ENCODE measurements at places on chromosomes 16 and 17.

DNA sequence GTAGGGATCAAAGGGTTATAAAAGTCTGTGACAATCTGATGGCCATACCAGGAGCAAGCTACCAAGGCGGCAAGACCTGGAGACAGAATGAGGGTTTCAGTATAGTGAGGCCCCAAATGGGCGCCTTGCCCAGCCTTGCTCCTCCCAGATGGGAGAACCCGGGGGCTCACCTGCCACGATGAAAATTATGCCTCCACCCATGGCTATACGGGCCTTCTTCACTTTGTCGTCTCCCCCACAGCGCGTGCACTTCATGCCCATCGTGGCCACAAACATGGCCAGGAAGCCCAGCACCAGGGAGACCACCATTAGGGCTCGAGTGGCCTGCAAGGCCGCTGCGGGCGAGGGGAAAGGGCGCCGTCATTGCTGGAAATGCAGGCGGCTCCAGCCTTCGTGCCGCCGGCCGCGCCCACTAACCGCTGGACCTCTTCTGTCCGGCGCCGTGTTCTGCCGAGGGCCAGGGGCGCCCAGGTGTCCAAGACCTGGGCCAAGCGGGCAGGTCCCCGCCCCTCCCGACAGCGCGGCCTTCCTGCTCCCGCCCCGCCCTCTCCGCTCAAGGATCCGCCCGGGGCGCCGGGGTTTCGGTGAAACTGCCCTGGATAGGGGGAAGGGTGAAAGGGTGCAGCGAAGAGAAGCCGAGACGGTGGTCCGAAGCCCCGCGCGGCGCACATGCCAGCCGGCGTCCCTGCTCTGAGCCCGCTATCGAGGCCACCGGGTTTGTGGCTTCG, 1.5 kb downstream of the CLDN7 start:
- no peak for DNase-seq

GRCh38 chr17:50266384-50267073, 7.7 kb upstream of the TMEM92 start:
- DNase-seq: no peak

DNA sequence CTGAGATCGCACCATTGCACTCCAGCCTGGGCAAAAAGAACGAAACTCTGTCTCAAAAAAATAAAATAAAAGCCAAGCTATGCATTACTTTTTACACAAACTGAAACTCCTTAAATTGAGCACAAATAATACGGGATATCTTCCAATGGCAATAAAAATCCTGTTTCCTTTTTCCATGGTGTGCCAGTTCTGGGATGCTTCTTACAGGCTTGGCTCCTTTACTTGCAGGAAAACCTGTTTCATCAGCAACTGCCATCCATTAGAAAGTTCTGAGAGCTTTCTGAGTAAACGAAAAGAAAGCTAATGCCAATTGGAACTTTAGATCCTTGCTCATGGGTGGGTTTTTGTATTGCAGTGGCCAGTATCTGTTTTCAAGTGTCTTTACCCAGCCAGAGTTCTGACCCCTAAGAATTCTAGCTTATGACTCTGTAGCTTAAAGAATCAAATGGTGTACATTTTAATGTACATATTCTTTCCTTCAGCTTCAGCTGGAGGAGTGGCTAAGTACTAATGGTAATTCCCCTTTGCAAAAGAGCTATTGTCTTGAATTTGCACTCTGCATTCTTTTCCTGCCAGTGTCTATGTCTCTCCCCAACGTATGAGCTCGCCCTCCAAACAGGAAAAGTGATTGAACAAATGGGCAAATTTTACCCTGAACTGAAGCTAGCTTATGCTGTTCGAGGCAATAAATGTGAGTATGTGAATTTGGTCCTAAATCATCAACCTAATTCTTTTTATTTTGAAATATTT, 21.5 kb upstream of the DDX19A start:
- DNase-seq: no peak

DNA sequence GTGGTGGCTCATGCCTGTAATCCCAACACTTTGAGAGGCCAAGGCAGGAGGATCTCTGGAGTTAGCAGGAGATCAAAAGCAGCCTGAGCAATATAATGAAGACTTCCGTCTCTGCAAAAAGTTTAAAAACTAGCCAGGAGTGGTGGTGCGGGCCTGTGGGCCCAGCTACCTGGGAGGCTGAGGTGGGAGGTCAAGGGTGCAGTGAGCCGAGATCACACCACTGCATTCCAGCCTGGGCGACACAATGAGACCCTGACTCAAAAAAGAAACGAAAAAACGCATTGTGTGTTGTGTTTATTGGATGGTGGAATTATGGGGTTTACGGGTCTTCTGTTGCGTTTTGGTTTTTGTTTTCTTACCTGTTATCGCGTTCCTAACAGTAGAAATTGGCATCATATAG, 863 bp upstream of the DDX19A start:
- DNase-seq: no peak

DNA sequence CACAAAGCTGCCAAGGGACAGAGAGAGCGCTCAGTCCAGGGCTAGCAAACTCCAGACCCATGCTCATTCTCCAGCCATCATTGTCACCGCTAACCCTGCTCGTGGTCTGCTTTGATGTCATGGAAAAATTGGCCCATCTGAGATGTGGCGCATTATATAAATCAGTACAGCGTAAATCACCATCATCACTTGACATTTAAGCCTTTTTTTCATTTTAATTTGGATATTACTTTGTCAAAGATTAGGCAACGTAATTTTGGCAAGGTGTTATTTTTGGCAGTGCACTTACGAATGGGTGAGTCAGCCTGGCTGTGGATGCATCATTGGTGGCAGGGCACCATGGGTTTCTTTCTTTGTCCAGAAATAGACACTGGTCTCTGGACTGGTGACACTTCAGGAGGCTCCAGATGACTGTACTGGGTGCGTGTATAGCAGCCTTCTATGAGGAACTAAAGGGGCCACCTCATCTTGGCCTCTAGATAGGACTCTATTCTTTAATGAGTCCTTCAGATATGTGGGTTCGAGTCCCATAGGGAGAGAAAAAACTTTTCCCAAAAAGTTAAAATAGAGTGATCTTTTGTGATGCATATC, 166.3 kb downstream of the MSI2 start:
- no peak for DNase-seq

DNA sequence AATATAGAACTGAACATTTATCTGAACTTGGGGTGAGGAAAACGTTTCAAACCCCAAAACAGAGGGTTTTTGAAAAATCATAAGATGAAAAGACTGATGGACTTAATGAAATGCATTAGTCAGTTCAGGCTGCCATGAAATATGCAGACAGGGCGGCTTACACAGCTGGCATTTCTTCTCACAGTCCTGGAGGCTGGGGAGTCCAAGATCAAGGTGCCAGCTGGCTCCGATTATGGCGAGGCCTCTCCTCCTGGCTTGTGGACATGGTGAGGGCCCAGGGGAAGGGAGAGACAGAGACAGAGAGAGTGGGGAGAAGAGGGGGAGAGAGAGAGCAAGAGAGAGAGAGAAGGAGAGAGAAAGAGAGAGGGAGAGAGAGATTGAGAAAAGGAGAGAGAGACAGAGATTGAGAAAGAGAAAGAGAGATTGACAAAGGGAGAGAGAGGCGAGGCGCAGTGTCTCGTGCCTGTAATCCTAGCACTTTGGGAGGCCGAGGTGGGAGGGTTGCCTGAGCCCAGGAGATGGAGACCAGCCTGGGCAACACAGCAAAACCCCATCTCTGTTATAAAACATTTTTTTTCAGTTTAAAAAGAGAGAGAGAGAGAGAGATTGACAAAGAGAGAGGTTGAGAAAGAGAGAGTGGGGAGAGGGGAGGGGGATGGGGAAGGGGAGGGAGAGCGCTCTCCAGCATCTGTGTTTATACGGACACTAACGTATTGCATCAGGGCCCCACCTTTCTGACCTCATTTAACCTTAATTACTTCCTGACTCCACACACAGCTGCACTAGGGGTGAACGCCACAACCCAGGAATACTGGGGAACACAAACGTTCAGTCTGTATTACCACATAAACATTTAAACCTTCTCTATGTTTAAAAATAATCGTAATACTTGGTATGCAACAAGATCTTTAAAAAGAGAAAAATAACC, 24.6 kb upstream of the RPH3AL start:
- no peak for DNase-seq

DNA sequence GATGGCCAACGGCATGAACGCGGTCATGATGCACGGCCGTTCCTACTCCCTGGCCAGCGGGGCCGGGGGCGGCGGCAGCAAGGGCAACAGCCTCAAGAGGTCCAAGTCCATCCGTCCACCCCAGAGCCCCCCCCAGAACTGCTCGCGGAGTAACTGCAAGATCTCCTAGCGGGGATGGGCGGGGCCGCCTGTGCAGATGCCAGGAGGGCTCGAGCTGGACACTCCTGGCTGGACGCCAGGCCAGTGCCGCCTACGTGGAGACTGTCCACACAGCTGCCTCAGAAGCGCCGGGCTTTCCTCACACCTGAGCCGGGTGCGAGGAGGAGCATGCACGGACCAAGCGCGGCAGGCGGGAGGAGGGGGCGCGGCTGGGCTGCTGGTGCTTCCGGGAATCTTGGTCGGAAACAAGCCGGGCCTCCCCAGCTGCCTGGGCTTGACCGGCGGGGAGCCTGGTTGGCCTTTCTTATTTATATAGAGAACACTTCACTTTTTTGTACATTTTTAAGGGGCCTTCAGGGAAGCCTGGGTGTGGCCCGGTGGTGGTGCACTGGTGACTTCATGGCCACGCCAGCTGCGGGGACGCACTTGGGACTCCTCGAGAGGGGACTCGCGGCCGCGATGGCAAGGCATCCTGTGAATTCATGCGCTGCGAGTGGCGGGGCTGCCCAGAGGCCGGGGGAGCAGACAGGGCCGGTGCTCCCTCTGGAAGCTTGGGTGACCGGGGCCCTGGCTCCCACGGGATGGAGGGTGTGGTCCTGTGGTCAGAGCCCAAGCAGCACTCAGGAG, 3.1 kb upstream of the WFIKKN1 start:
- no peak for DNase-seq

GRCh38 chr17:47742319-47743181, 9.5 kb downstream of the TBX21 start:
- no peak for DNase-seq

All from NCI-H1436 treated with DMSO at 0.1 percent for 48 hours (cell line).